ENCODE measurements at places on chromosomes 3 and 15. TPM values are rescaled to one million over a fixed set of nuclear protein-coding genes. Genes with fewer than 3 reads are reported as not detected.

GOLGA6A gene
- total RNA-seq = 1.4 TPM

ZMYND10 gene
- total RNA-seq = 0.75 TPM

DPPA2 gene
- total RNA-seq = not detected

TM4SF1 gene
- total RNA-seq = 31.5 TPM

VWA5B2 gene
- 0.14 TPM for total RNA-seq

RPP25 gene
- total RNA-seq = 2.3 TPM
